ENCODE measurements at places on chromosomes 13 and 19. TPM values are rescaled to one million over a fixed set of nuclear protein-coding genes. Genes with fewer than 3 reads are reported as not detected.

DNA sequence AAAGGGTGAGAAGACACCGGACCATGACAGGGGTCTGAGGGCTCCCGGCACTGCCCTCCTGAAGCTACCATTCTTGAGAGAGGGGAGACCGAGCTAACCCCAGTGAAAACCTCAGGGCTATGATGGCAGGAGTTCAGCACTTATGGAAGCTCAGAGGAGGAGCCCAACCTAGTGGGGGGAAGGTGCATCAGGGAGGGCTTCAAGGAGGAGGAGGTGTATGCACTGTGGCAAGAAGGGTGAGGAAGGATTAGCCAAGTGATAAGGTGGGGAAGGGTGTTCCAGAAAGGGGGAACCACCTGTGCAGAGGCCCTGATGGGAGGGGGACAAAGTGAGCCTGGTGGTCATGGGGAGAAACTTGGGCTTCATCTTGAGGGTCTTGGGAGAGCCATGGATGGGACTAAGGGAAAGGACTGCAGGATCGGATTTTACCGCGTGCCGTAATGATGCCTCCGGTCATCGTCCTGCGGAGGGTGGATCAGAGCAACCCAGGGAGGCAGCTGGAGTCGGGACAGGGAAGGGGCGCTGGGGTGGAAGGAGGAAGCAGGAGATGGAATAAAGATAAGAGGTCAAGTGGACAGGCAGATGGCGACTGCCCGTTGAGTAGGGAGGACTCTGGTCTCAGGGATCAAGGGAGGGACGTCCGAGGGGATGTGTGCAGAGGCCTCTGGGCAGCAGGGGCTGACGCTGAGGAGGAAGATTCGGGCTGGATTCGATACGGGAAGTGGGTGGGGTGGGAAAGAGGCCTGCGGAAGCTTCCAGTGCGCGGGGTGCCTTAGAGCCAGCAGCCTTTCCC, 13.3 kb upstream of the PSMD8 start:
- DNase-seq = no peak

- DNase-seq = no peak
Observed at GRCh38 chr13:25463496-25463895, 91.7 kb downstream of the ATP8A2 start.

- peak; percentile 45 for DNase-seq
Observed at GRCh38 chr19:13154241-13154778, 4.1 kb downstream of the IER2 start.

GRCh38 chr13:108304170-108305016, 34.9 kb downstream of the TNFSF13B start:
- DNase-seq = no peak

DNA sequence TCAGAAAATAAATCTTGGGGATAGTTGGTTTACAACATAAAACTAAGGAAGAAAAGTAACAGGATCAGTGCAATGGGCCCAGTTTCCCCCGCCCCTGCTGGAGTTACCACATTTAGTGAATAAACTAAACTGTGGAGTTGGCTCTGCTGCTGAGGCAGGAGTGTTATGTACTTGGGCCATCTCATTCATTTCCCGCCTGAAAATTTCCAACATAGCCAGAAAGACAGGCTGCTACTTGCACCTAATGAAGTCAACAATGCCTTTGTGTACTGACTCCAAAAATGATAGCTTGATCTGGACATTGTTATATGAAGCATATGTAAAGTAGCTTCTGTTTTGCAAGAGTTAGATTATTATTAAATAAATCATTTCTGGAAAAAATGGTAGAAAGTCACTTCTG, 7.9 kb upstream of the RNASEH2B start:
- no peak for DNase-seq

- DNase-seq = no peak
Observed at GRCh38 chr19:13401388-13401787, 104.9 kb downstream of the CACNA1A start.

- no peak for DNase-seq
Observed at GRCh38 chr19:32781280-32781679, 61.7 kb downstream of the TDRD12 start.

DNA sequence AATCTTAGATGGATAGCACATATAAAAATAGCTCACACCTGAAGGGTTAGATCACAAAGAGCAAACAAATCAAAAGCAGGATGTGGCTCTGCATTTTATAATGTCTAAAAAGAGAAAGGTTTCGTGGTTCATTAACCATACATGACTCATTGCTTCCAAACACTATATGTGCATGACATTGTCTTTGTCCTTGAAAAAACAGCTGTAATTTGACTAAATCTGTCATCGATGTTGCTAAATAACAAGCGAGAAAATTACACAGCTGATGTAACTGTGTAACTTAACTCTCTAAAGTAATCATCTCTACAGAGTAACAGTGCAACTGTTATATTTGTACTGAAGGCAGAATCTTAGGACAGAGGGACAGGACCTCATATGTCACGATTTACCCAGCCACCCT, 383.1 kb upstream of the GPC6 start:
- no peak for DNase-seq

DNA sequence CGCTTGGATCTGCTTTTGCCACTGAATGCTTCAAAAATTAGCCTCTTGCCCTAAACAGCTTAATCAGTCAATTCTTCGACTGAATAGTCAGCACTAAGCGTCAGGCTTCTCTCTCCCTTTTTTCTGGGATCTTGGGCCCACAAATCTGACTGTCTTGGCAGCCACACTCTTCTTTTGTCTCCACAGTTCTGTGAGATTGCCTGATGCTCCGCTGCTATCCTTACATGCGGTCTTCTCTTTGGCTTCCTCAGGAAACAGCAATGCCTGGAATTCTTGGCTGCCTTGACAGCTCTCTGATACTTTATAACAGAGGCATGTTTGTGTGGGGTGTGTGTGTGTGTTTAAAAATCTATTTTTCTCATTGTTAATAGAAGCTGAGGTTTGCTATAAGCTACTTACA, 32.6 kb downstream of the ERCC5 start:
- DNase-seq = no peak

DNA sequence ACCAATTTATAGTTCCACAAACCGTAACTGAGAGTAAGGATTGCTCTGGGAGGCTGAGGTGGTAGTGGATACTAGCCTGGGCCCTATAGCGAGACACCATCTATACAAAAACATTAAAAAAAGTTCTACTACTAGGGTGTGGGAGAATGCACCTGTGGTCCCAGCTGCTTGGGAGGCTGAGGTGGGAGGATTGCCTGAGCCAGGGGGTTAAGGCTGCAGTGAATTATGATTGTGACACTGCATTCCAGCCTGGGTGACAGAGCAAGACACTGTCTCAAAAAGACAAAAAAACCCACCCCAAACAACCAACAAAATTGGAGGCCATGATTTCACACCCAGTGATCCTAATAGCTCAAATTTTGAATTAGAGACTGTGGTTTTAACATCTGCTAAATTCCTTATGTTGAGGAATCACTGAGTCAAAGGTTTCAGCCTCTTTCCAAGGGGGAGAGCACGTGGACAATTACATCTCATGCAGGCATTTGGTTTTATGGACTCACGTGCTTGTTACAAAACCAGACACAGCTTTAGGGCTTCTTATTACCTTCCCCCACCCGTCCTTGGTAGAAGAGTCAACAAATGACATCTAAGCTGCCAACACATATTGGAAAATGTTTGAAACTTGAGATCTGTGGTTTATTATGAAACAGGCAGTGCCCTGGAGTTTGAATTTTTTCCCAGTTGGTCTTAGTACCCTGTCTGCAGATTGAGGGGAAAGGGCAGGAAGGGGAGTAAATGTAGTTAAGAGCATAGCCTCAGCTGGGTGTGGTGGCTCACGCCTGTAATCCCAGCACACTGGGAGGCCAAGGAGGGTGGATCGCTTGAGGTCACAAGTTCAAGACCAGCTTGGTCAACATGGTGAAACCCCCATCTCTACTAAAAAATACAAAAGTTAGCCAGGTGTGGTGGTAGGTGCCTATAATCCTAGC, 18.5 kb downstream of the CYP2A6 start:
- no peak for DNase-seq

- no peak for DNase-seq
Observed at GRCh38 chr13:48258002-48258401, 25.0 kb downstream of the ITM2B start.

- no peak for DNase-seq
Observed at GRCh38 chr13:49217962-49218492, 2.1 kb upstream of the MLNR start.

Gene CYP4F11
- not detected for total RNA-seq

Gene ERICH6B
- total RNA-seq = not detected

Gene LIM2
- 0.66 TPM for total RNA-seq

Gene KASH5
- not detected for total RNA-seq

All from CD8-positive, alpha-beta memory T cell (primary cell).